Activated T-cell treated with anti-CD3 and anti-CD28 coated beads for 4 hours (primary cell): ENCODE measurements at places on chromosomes 3 and 15.

DNA sequence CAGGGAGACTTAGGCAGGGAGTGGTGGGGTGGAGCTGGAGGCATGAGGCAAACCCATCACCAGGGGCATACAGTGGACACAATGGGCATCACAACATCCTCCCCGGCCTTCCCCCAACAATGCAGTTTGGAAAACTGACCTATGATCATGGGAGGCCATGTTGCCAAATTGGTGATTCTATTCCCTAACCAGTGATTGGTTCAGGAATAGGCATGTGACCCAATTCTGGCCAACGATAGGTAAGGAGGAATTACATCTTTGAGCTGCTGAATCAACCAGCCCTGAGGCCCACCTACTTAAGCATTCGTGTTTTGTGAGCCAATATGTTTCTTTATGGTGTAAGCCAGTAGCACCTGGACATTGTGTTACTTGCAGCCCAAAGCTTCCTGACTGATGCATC, 40.0 kb downstream of the LINGO1 start:
- no peak for DNase-seq

DNA sequence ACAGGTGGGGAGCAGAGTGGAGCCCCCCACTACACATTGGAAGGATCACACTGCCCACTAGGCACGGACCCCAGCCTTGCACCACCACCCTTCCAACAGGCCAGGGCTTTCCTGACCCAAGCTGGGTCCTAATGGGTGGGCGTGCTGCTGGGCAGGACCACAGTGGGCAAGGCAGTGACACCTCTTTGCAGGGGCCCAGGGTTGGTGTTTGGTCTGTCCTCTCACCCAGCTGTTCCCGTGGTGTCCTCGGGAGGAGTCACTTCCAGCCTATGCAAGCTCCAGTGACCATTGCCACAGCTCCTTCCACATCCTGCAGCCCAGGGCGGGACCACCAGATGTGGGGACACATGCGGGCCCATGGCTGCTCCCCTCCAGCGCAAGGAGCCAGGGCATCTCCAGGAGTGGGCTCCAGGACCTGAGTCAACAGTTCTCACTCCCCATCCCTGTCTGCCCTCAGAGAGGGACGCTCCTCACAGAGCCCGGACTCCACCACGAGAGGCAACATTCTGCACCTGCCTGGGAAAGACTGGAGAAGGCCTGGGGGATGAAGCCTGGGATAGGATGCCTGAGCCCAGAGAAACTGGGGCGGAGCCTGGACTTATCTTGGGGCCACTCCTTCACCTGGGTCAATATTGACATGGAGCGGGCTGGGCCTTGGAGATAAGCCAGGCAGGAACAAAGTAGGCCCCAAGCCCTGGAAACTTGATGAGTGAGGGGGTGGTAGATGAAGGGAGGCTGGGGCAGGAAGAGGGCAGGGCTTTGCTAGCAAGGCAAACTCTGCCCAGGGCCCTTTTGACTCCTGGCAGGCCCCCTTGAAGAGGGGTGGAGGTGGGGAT, 3.9 kb upstream of the VILL start:
- no peak for DNase-seq

- DNase-seq = no peak
Measured at GRCh38 chr3:42736531-42736930, 33.9 kb upstream of the HHATL start.

GRCh38 chr15:79310612-79310984, 314 bp upstream of the TMED3 start:
- DNase-seq = no peak

DNA sequence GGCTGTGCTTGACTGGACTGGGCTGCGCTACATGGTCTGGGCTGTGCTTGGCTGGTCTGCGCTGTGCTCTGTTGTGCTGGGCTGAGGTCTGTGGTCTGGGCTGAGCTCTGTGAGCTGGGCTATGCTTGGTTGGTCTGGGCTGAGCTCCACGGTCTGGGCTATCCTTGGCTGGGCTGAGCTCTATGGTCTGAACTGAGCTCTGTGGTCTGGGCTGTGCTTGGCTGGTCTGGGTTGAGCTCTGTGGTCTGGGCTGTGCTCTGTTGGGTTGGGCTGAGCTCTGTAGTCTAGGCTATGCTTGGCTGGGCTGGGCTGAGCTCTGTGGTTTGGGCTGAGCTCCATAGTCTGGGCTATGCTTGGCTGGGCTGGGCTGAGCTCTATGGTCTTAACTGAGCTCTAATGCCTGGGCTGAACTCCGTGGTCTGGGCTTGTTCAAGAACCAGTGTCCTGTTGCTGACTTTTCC, 92.0 kb downstream of the PLXNA1 start:
- DNase-seq = no peak

DNA sequence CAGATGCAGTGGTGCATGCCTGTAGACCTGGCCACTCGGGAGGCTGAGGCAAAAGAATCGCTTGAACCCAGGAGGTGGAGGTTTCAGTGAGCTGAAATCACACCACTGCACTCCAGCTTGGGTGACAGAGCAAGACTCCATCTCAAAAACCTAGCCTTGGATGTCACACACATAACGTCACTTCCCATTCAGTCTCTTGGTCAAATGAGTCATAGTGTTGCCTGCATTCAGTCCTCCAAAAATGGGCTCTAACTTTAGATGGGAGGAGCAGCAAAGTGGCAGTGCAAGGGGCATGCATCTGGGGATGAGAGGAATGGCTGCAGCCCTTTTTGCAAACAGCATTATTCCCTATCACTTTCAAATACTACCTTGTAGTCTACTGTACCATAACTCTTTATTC, 62.9 kb upstream of the AGBL1 start:
- DNase-seq = no peak

DNA sequence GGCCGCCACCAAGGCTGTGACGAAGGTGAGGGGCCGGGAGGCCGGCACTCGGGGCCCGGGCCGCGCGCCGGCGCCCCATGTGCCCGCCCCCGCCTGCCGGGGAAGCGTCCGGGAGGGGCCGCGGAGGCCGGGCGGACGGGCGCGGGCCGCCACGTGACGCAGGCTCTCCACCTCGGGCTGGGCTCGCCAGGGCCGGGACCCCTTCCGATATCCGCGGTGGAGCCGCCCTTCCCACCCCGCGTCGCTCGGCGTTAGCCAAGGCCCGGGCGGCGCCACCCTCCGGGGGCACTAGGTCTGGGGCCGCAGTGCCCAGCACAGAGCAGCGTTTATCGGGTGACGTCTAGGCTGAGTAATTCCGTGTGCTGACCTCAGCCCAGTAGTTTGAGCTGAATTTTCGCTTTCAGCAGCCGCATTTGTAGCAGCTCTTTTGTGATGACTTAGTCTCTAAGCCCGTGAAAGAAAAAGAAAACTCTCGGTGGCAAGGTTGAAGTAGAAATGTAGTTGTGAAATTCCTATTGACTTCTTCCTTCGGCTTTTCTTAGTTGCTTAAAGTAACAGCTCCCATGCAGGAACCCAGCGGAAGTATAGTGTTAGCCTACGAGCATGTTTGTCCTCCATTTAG, 885 bp downstream of the CDV3 start:
- peak; percentile 46 for DNase-seq

DNA sequence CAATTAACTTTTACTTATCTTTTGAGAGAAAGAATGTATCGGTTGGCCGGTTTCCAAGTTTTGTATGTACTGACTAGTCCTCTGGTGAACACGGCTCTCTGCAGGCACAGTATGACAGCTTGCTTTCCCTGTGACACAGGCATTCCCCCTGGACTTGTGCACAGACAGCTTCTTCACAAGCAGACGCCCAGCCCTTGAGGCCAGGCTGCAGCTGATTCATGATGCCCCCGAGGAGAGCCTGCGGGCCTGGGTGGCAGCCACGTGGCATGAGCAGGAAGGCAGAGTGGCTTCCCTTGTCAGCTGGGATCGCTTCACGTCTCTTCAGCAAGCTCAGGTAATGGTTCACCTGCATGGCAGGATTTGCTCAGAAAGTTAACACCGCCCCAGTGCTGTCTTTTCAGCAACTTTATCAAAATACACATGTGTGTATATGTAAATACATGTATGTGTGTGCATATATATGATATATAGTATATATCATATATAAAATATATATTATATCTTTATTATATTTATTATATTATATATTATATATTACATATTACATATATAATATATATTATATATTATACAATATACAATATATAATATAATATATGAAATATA, 25.5 kb downstream of the FAN1 start:
- DNase-seq = no peak

- DNase-seq = no peak
Measured at GRCh38 chr3:183688874-183689273, 8.7 kb upstream of the YEATS2 start.

GRCh38 chr3:183391460-183391859, 37.0 kb downstream of the MCF2L2 start:
- DNase-seq = no peak

DNA sequence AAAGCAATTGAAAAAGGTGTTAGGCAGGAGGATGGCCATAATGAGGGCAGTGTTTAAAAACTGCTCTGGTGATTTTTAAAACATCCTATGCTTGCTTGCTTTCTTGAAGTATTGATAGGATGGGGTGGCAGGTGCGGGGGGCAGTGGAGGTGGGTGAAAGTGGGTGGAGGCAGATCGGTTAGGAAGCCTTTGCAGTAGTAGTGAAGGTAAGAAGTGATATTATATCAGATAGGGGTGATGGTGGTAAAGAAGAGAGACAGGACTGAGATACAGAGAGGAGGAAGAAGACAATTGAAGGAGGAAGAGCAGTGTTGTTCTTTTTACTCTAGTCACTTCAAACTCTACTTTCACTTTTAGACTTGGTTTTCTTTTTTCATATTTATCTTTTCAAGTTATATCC, 11.1 kb downstream of the ZNF80 start:
- DNase-seq = no peak

- DNase-seq = no peak
Measured at GRCh38 chr3:102457644-102458043, 22.8 kb downstream of the ZPLD1 start.

DNA sequence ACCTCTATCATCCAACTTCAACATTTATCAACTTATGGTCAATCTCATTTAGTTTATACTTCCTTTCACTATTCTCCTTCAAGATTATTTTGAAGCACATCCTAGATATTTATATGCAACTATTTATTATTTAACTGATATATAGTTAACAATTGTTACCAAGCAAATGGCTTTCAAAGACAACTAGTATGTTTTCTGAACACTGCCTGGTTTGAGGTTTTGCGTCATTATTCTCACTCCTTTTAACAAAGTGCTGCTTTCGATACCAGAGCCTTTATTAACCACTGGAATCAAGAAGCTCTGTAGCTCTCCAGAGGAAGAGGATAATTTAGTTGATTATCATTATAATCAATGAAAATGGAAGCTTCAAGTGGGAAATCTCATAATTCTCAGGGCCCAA, 19.6 kb downstream of the ZIC1 start:
- DNase-seq = no peak

DNA sequence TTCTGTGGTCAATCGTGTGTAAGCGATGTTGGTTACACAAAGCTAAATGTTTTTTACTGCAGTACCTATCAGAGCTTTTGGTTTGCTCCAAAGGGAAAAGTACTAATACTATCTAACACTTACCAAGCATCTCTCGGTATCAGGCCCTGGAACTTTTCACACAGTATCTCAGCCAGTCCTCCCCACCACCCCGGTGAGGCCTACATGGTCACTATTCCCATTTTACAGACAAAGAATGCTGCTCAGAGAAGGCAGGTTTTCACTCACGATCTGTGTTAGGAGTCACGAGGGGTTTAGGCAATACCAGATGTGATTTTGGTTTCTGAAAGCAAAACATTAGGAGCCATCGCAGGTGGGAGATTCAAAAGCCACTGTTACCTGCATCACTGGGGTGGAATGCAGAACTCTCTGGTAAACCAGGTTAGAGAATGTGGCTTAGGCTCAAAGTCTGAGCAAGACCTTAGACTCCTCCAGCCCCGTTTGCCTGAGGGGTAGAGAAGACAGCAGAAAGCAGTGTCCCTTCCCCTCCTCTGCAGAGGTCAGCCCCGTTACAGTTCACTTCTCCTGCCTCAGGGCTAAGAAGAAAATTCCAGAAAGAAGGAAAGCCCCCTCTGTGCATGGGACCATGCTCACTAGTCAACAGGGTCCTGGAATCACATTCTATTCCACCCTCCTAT, 57.2 kb downstream of the XXYLT1 start:
- DNase-seq = no peak

DNA sequence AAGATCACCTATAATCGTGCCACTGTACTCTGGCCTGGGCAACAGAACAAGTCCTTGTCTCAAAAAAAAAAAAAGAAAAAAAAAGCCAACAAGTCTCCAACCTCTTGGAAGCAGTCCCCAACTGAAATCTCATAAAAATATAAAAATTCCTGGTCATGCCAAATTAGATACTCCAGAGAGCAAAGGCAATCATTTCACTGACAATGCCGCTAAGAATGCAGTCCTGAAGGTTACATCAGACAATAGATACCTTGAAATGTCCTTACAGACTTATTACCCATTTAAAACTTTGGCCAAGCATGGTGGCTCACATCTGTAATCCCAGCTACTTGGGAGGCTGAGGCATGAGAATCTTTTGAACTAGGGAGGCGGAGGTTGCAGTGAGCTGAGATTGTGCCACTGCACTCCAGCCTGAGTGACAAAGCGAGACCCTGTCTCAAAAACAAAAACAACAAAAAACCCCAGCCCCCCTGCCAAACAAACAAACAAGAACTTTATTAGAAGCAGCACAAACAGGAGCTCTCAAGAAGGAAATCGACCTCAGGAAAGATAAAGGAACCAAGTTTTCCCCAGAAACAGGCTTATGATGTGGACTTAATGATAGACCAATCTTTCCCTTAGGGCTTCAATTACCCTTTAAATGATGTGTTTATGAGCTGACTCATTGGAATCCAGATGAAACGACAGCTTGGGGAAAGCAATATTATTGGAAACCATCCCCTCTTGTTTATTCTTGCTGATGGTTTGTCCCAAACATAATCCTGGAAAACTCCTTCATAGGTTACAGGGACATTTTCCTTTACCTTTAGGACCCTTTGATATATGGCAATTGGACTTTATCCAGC, 53.1 kb upstream of the XCR1 start:
- no peak for DNase-seq

GRCh38 chr3:32840086-32840841, 22.5 kb downstream of the TRIM71 start:
- no peak for DNase-seq

- DNase-seq = no peak
Measured at GRCh38 chr15:38038659-38039442, 104.4 kb downstream of the TMCO5A start.

DNA sequence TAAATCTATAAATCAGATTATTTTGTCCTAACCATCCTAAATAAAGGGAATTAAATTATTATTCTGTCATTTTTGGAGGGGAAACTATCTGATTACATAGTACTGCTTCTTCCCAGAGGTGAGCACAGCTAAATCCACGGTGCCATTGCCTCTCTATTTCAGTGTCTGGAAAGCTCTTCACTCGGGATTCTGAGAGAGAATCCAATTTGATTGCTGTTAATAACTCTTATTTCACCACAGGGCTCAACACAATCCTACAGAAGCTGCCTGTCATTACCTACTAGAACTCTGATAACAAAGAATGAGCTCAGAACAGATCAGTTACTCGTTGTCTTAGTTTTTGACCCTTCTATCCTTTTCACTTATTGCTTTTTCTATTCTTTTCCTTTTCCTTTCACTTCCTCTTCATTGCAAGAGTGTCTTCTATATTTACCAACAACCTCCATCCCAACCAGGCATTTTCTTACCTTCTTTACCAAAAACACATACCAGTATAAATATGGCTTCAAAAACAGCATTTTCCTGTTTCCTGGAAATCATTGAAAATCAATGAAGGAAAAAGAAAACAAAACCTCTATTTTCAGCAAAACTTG, 30.4 kb downstream of the OXNAD1 start:
- DNase-seq = no peak
